8988T (cell line): ENCODE measurements at places on chromosomes 11 and 22.

- no peak for DNase-seq
These were observed 29.3 kb downstream of the LINC01488 start for GRCh38 chr11:69510471-69511357.

GRCh38 chr11:22670830-22671229, 4.4 kb downstream of the GAS2 start:
- DNase-seq, result no peak

DNA sequence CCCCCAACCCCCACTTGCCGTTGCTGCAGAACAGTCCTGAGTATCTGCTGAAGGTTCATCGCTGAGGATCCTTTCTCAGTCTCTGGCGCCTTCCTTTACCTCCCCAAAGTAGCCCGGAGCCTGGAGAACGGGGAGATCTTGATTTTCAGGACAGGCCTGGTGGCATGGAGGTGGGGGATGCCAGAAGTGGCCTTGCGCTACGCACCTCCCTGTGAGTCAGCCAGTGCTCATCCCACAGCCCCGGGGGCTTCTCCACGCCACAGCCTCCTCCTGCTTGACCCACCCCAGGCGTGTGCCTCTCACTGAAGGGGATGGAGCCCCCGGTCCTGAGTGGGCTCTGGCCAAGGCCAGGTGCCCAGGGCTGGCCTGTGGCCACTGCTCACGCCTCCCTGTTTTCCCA, 339.6 kb downstream of the TBC1D22A start:
- no peak for DNase-seq

GRCh38 chr22:47055461-47055860, 293.0 kb downstream of the TBC1D22A start:
- DNase-seq, result no peak

DNA sequence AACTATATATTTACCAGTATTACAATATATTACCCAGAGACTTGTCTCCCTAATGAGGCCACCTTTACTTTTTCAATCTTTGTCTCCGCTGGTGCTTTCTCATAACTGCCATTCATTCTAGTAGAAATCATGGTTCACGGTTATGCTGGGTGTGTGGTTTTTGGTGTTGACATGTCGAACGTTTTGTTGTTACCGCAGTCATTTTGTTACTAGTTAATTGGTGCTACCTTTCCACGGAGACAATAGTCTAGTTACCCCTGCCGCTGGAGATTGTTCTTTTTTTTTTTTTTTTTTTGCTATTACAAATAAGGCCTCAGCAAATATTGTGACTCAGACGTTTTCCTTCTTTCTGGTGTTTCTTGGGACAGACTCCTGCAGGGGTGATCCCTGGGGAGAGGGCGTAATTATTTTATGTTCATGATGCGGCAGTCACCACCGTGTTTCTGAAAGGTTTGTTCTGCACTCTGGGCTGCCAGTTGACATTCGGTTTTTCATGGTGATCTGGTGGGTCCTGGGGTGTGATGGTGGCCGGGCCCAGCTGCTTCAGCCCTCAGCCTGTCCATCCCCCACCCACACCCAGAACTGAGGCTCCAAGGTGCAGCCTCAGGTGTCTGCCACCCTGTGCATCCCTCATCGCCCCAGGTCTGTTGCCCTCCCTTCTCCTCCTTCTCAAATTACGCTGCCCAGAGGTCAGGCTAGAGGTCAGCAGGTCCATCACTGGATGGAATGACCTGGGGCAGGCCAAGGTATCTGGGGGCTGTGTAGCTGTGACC, 28.6 kb downstream of the LRP5 start:
- DNase-seq, result no peak

DNA sequence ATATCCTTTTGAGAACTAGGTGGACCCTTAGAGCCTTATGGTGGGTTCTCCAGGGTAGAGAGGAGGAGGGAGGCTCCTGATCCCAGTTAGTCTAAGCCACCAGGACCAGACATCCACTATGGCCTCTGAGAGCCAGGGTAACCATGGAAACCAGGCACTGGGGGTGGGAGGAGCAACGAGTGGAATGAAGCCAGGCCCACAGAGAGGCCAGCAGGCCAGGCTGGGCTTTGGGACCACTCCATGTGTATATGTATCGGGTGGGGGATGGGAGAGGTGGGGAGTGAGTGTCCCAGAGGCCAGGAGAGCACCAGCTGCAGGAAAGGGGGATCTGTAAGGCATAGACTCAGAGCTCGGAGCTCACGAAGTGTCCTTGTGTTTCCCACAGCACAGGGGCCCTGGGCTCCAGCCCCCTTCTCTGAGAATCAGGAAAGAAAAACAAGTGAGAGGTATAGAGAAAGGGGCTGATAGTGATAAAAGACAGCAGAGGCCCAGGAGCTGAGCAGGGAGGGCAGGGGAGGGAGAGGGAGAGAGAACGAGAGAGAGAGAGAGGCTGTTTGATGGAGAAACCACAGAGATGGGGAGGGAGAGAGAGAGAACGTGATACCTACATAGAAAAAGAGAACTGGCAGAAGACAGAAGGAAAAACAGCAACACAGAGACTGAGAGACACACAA, 15.5 kb upstream of the TSPAN18 start:
- DNase-seq, result no peak

- DNase-seq, result no peak
These were observed 1.5 kb downstream of the RAB30 start for GRCh38 chr11:83070044-83070701.

DNA sequence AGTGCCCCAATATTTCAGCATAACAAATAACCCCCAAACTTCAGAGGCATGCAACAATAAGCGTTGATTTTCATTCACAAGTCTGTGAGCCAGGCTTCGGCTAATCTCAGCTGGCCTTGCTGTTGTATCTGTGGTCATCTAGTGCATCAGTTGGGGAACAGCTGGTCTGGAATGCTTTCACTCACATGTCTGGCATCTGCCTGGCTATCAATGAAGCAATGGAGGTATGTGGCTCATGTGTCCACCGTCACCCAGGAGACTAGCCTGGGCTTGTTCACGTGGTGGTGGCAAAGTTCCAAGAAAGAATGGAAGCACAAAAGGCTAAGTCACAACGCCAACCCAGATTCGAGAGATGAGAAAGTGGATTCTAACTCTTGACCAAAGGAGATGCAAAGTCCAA, 304.8 kb upstream of the ISX start:
- no peak for DNase-seq

DNA sequence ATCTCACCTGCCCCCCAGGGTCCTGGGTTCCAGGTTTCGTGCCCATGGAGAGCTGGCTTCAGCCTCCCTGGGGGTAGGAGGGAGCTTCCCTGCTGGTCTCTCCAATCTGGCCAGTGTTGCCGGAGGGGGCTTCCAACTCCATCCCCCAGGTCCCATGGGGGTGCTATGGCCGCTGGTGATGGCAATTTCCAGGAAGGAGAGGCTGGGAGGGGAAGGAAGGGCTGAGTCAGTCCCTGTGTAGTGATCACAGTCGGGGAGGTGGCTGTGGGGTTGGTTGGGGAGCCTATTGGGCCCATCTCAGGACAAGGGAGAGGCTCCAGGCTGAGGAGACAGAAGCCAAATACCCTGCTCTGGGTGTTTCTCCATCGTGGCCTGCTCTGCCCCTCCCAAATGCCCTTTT, 5.7 kb upstream of the CDC42EP2 start:
- DNase-seq, result no peak

- DNase-seq, result peak; percentile 37
These were observed 12.9 kb downstream of the USP28 start for GRCh38 chr11:113862435-113862834.

GRCh38 chr11:3841426-3842350, 929 bp upstream of the RHOG start:
- DNase-seq, result peak; percentile 76

GRCh38 chr22:31881200-31881599, 63.1 kb upstream of the YWHAH start:
- no peak for DNase-seq

- no peak for DNase-seq
These were observed 6.4 kb downstream of the CABP2 start for GRCh38 chr11:67516806-67517205.

DNA sequence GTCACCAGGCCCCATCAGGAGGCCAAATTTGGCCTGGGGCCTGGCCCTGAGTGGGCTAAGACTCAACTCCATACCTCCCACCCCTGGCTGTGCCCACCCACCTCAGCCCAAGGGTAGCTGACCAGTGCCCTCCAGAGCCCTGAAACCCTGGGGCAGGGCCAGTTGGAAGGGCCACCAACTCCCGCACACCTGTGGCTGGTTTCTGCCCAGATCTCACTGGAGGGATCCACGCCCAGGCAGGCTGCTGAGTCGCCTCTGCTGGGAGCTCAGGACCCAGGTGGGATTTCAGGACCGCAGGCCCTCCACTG, 8.9 kb upstream of the PIM3 start:
- no peak for DNase-seq

DNA sequence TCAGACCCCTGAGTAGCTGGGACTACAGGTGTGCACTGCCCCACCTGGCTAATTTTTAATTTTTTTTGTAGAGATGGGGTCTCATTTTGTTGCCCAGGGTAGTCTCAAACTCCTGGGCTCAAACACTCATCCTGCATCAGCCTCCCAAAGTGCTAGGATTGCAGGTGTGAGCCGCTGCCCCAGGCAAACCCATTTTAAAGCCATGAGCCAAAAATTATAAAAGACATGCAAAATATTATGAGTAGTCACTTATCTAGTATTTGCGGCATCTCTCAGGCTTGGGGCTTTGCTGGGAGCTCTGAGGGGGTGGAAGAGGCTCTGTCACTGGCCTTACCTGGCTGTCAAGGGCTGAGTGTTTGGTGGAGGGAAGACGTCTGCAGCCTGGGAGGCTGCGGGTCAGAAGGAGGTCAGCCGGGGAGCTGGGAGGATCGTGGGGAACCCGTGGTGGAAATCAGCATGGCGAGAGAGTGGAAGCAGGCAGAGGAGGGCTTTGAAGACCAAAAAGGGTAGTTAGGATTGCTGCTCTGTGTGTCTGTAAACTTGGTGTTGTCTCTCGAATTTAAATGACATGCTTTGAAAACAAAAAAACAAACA, 69.1 kb upstream of the PARVG start:
- no peak for DNase-seq

DNA sequence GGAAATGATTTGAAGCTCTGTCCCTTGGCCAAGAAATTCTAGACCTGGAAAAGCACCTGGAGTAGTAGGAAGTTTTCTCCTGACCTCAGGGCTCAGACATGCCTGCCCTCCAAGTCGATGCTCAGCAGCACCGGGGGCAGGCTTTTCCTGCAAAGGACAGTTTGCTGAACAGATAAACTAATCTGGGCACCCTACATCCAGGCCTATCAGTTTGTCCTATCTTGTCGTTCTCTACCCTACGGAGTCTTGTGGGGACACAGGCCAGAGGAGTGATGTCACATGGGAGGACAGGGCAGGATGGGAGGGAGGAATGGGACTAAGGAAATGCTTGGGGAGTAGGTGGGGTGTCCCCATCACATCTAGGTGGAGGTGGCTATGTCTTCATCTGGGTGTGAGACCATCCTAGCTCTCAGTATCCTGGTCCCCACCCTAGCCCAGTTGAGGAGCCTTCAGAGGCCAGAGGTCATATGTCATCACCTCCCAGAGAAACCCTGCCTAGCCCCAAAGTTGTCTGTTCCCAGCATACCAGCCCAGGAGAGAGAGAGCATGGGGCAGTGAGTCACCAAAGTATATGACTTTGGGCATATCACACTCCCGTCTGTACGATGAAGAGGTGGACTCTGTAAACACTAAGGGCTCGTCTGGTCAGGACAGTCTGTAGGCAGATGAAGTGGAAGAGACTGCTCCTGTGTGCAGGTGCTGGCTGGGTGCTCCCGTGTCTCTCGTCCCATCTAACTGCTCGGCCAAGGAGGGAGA, 18.1 kb upstream of the FCHSD2 start:
- no peak for DNase-seq

- DNase-seq, result peak; percentile 65
These were observed 125.2 kb downstream of the MICAL2 start for GRCh38 chr11:12235553-12235946.

GRCh38 chr11:20443596-20443995, 56.1 kb downstream of the PRMT3 start:
- no peak for DNase-seq

- DNase-seq, result no peak
These were observed 1.4 kb downstream of the FDX1 start for GRCh38 chr11:110431051-110431672.

- no peak for DNase-seq
These were observed 985.6 kb downstream of the BRD1 start for GRCh38 chr22:48841881-48842582.

DNA sequence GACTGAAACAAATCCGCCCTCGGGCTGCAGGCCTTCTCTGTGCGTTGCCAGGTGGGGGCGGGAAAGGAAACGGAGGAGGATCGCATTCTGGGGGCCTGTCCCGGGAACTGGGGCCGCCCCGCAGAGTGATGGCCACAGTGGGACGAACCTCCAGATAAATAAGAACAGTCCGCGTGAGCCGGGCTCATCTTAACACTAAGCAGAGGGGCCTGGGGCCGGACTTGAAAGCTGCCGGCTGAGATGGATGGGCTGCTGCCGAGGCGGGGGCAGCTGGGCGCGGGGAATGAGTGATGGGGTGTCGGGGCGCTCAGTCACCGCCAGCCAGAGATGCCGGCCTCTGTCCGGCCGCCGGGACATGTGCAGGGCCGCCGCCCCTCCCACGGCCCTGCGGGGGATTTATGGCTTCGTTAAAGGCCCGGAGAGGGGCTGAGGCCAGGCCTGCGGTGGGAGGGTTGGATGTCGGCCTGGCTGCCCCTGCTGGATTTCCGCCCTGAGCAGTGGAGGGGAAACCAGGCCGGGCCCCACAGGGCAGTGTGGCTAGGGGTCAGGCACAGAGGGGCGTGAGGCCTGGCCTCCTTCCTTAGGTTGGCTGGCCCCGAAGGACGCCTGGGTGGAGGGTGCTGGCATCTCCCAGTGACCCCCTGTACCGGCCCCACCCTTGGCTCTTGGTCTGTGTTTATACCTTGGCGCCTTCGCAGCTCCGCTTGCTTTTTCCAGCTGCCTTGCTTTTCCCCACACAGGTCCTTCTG, 45.3 kb upstream of the CD82 start:
- DNase-seq, result no peak

DNA sequence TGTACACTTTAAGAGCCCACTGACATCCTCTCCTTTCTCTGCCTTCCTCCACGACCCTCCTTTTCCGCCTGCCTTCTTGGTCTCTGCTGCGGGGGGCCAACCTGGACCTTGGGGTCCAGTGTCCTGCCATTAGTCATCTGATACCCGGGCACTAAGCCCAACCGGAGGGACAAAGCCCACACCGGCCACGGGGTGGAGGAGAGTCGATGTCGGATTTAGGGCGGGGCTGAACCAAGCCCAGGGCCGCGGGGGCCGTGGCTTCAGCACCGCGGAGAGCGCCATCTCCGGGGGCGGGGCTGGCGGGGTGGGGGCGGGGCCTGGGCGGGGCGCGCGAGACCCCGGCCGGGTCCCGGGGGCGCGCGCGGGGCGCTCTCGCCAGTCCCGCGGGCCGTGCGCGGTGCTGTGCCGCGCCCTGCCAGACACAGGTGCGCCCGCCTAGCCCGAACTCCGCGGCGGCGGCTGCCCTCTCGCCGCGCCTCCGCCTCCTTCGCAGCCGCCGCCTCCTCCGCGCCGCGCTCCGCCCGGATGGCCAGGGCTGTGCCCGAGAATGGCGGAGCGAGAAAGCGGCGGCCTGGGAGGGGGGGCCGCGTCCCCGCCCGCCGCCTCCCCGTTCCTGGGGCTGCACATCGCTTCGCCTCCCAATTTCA, at the start of gene MAPK8IP1:
TSS of gene MAPK8IP1 (plus strand) at position 378 of the 647 bp plus-strand sequence. CDS start at position 548, 170 bp downstream.
- peak; percentile 93 for DNase-seq
